ENCODE measurements at places on chromosomes 5 and 9.

- no peak for DNase-seq
Measured at GRCh38 chr9:6184749-6185645, 30.6 kb upstream of the IL33 start.

GRCh38 chr5:52767766-52768480 is 19.8 kb upstream of the ITGA1 start:
- no peak for DNase-seq

GRCh38 chr5:149210225-149210624 is 61.4 kb upstream of the AFAP1L1 start:
- no peak for DNase-seq

DNA sequence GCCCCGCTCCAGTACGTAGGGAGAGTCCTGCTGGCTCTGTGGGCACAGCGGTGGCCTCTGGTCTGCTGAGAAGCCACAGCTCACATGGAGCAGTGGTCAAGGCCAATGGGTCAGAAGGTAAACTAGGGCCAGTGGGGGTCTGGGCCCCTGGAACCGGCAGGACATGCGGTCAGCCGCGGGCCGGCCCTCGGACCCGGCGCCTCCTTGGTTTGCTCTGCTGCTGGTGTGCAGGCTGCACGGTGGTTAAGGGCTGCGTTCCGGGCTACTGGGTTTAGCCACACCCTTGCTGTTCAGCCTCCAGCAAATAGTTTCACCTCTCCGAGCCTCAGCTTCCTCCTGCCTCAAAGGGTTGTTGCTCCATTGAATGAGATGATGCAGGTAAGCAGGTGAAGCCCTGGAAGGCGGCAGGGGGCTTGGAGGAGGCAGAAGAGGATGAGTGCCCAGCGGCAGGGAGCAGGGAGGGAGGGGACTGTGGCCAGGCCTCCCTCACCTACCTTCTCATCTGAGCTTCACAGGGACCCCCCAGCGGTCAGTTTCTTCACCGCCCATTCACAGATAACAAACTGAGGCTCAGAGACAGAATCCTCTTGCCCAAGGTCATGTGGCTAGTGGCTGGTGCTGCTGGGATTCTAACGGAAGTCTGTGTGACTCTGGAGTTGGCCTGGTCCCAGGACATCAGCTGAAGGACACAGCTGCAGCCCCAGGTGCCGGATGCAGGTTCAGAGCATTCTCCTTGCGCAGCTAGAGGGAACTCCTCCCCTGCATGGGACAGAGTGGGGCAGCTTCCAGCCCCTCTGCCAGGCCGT is 3.7 kb upstream of the COL5A1 start:
- no peak for DNase-seq

- no peak for DNase-seq
Measured at GRCh38 chr9:78188594-78188993, 47.3 kb upstream of the CEP78 start.

All from H54 (cell line).